ENCODE measurements at places on chromosomes 4 and X. TPM values are rescaled to one million over a fixed set of nuclear protein-coding genes. Genes with fewer than 3 reads are reported as not detected.
A peak's percentile ranks its signal among the peaks of the same experiment; 100 is the strongest.

- no peak overlapping the region for H3K4me3 ChIP-seq
- H3K36me3 ChIP-seq: no peaks in the 10 kb centered on the region
- peak; percentile 13 for DNase-seq
- H3K4me1 ChIP-seq: peaks cover 6% of the 10 kb centered on the region
- no peak overlapping the region for H3K27ac ChIP-seq
These were observed 35.9 kb upstream of the LRAT start for GRCh38 chr4:154707877-154708276.

The MAMLD1 gene
- total RNA-seq: 1.7 TPM

- no peaks in the 10 kb centered on the region for H3K4me1 ChIP-seq
- no peak for DNase-seq
- H3K27me3 ChIP-seq: no peaks in the 10 kb centered on the region
- H3K27ac ChIP-seq: no peak overlapping the region
- no peaks in the 10 kb centered on the region for H3K36me3 ChIP-seq
These were observed 98.7 kb downstream of the CFAP299 start for GRCh38 chr4:80434238-80434637.

GRCh38 chrX:63058204-63058603 is 292.9 kb downstream of the SPIN4 start:
- DNase-seq: no peak
- no peaks in the 10 kb centered on the region for H3K27me3 ChIP-seq
- H3K4me3 ChIP-seq: no peak overlapping the region
